Posterior cingulate gyrus (tissue), 11 donors: ENCODE measurements at places on chromosomes 7 and 10.

DNA sequence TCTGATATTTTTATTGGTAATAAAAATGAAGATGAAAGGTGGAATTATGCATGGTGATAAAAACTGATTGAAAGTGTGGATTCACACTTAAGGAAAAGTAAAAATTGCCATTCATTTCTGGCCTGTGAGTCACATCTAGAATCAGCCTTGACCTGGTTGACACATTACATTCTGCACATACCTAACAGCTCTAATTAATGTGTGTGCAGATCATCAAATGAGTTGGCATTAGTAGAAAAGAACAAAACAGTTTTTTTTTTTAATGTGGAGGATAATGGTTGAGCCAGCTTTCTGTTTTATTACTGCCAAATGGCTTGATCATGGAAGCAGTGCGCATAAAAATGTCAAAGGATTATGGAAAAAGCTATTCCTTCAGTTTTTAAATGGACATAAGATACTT, 142.6 kb upstream of the TMEM196 start:
- DNase-seq = no peak

- DNase-seq = peak; percentile 14
Measured at GRCh38 chr10:93465806-93466675, 16.1 kb downstream of the MYOF start.

DNA sequence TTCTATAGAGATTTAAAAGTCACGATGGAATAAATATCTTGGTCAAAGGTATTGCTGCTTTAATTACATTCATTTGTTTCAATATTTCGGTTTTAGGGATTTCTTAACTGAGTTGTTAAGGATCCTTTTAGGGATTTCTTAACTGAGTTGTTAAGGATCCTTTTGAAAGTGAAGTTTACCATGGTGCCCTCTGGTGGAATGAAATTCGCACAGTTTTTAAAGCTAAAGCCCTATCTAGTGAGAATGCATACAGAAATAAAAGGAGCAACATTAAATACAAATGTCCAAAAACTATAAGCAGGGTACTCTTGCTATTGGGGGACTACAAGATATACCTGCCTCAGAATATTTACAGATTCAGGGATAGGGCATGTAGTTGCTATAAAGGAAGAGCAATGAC, 193.7 kb downstream of the RNLS start:
- no peak for DNase-seq

DNA sequence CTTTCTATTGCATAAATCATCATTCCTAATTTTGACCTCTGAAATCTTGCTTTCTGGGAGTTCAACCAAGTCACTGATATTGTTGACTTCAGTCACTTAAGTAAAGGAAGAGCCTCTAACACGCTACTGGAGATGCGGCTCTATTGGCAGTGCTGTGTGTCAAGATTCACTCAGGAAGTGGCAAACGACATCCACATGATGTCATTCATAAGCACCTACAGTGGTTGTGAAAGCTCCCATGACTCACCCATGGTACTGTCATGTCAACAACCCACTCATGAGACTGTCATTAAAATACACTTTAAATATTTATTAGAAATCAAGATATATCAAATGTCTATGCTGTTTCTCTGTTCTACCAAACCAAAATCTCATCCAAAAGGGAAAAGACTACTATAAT, 52.5 kb upstream of the LHFPL3 start:
- DNase-seq = no peak

DNA sequence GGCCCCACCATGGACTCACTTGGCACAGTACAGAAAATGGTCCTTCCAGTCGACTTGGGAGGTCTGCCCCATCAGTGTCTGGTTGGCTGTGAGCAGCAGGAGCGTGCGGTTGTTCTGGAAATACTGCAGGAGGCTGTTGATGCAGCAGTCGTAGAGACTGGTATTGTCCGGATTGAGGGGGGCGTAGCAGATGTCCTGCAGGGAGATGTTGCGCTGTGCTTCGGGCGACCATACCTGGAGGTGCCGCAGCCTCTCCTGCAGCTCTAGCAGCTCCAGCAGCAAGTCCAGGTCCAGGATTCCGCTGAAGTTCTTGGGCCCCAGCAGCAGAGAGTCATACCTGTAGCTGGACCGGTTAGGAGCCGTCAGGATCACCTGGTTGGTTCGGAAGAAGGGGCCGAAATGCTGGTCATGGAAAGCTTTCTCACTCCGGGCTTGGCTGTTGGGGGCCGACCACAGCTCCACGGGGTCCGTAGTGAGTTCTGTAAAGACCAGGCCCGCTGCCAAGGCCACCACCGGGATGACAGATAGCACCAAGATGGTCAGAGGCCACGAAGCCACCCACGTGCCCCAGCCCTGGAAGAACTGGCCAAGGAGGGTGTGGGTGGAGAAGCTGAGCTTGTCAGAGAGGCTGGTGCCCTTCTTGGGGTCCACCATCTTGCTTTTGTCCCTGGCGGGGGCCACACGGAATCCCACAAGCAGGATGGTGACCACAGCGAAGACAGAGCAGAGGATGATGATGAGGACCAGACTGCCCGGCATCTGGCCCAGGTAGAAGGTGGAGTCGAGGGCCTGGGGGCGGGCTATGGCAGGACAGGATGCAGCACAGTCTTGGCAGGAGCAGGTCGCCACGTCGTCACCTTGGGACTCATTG, 2.1 kb downstream of the NPC1L1 start:
- DNase-seq = no peak

GRCh38 chr10:133381036-133381435, 2.0 kb downstream of the PAOX start:
- DNase-seq = no peak

DNA sequence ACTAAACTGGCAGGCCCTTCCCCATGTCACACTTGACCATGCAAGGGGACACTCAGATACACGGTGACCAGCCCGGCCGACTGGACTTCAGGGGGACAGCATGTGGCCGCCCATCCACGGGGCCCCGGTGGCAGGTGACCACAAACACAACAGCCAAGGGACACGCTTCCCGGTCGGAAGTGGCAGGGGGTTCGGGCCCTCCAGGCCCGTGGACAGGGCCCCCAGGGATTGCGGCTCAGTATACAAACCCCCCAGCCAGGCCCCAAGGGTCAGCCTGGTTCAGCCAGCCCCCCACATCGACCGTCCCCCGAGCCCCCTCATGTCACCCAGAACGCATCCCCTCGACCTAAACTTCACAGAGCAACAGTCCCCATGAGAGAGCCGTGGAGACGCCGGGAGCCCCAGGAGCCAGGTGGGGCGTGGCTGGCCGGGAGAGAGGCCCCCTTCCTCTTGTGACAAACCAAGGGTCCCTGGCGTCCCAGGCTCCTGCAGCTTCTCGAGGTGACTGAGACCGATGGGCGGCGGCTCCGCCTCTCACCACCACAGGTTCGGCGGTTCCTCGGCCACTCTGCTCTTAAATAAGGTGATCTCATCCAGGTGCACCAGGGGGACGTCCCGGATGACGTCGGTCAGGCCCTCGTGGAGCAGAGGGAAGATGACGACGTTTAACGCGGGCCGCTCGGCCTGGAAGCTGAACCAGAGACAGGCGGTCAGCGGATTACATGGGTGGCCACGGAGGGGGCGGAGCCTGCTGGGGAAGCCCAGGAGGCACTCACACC, 57.8 kb upstream of the TNRC18 start:
- no peak for DNase-seq

- no peak for DNase-seq
Measured at GRCh38 chr10:10975647-10976046, 42.0 kb upstream of the CELF2 start.

- DNase-seq = no peak
Measured at GRCh38 chr10:16989826-16990293, 139.8 kb downstream of the CUBN start.

DNA sequence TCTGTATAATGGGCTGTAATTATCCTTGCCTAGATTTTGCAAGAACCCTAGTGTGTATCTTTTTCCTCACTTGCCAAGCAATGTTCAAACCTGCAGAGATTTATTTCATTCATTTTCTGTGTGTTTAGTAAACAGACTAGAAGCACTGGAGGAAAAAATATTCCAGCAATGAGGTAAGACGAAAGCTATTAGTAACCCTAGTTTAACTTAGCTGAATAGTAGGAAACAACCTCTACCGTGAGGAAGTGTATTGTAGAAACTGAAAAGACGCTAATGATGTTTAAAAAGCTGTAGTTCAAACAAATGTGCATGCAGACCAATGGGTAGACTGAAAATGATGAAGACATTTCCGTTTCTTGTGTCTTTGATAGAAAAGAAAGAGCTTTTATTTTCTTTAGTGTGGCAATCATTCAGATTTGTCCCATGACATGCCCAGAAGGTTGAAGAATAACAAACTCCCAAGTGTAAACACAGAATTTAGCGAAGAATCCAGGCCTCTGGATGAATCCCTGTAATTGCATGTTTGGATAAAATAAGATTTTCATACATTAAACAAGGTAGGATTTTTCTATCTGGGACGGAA, 20.7 kb downstream of the CAV1 start:
- no peak for DNase-seq

- DNase-seq = no peak
Measured at GRCh38 chr7:18835001-18835690, 282.3 kb downstream of the TWIST1 start.

DNA sequence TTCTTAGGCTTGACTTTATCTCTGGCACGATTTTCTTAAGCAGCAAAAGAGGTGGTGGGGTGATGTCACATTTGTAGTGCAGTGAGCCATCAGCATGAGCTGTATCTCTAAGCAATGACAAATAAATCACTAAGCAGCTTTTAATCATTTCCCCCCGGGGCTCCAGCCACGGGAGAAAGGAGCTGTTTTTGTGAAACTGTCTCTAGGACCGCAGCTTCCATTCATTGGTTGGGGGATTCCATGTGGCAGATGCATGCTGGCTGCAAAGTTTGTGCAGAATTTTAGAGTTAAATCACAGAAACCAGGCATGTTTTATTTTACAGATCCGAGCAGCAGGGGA, 464 bp downstream of the KIAA1217 start:
- DNase-seq = no peak

DNA sequence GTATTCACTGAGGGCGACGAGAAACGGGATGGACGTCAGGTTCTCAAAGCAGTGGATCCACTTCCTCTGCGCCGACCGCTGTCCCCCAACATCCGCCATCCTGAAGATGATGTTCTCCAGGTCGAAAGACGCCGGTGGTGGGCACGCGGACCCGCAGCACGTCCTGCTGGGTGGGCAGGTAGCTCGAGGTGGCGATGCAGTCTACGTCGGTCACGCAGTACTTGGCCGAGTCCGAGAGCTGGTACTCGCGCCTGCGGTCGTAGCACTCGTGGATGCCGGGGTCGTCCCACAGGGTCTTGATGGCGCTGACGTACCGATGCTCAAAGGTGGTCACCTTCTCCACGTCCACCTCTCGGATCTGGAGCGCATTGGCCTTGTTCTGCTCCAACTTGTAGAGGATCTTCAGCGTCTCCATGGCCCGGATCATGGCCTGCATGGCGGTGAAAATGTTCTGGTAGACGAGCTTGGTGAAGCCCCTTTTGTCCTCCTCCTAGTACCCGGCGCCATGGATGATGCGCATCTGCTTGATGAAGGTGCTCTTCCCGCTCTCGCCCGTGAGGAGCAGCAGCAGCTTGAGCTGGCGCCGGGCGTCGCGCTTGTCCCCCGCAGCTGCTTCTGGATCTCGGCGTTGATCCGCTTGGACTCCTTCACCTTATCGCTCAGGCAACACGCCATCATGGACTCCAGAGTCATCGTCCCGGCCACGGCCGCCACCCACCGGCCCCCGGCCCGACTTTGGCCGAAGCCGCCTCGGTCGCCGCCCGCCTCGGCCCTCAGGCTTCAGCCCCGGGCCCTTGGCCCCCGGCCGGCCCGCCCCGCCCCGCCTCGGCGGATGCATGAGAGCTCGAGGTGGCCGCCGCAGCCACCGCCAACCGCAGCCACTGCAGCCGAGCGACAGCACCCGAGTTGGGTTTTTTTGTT, 122.9 kb upstream of the KCTD7 start:
- no peak for DNase-seq

DNA sequence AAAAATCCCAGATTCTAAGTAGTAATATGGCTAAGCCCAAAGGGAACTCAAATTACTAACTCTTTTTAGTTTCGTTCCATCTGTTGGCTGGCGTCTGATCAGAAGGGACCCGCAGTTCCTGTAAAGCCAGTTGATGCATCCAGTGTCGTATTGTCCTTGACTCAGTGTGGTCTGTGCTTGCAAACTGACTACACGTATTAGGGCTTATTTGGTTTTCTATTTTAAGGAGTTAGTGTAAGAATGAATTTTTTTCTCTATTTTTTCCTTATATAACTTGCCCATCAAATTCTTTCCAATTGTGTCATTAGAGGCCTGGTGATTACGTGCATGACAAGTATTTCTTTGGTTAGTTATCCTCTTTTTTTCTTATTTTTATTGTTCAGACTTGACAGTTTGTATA, 9.7 kb downstream of the ABCA13 start:
- DNase-seq = no peak

DNA sequence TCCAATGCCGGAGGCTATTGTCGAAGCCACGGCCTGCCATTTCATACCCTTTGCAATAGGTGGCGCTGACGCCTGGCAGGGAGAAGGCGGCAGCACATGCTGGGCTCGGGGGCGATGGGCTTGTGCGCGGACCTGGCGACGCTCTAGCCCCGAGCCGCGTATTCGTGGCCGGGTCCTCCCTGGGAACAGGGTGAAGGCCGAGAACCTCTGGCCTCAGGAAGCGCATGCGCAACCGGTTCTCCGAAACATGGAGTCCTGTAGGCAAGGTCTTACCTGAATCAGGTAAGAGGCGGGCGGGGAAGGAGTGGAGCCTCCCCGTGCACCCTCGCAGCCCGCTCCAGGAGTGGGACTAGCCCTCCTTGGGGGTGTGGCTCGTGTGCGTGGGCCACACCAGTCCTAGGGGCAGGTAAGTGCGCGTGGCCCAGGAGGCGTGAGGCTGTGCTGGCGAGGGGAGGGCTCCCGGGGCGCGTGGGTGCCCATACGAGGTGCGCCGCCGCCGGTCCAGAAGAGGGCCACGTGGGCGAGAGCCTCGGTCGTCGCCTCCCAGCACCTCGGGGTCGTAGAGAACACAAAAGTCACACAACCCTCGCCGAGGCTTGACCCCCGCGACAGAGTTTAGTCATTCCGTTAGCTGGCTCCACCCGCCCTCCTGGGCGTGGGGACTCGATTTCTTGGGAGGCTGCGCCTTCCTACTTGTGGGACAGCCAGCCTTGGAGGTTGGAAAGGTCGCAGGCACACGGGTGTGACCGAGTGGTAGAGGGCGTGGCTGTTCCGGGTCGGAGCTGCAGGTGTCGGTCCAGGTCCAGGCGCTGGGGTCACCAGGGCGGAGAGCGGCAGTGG, 5.6 kb upstream of the MEST start:
- peak; percentile 39 for DNase-seq

GRCh38 chr10:77189075-77189474, 448.5 kb downstream of the KCNMA1 start:
- no peak for DNase-seq

- DNase-seq = no peak
Measured at GRCh38 chr7:35676211-35676610, 18.7 kb downstream of the HERPUD2 start.

GRCh38 chr10:11551916-11552602, 59.4 kb downstream of the USP6NL start:
- no peak for DNase-seq

GRCh38 chr10:108789336-108789735, 1134.0 kb downstream of the XPNPEP1 start:
- DNase-seq = no peak

- peak; percentile 76 for DNase-seq
Measured at GRCh38 chr10:31320550-31321211, 1.7 kb downstream of the ZEB1 start.

GRCh38 chr7:158022601-158023000, 565.0 kb downstream of the PTPRN2 start:
- no peak for DNase-seq

GRCh38 chr10:75444781-75445386, 13.5 kb downstream of the LRMDA start:
- DNase-seq = no peak

GRCh38 chr10:115762029-115762428, 511.0 kb downstream of the GFRA1 start:
- no peak for DNase-seq
